Uterine smooth muscle cell (primary cell): ENCODE measurements at places on chromosomes 12 and 14. TPM values are rescaled to one million over a fixed set of nuclear protein-coding genes. Genes with fewer than 3 reads are reported as not detected.

The NELL2 gene
- 0.55 TPM in 1 of 2 replicates, not detected in the other for total RNA-seq

The PTGER2 gene
- 17.5 and 22.9 TPM in 2 replicates for total RNA-seq

The KNTC1 gene
- total RNA-seq, result 29.0 and 87.0 TPM in 2 replicates

The A2ML1 gene
- not detected in 2 replicates for total RNA-seq

The ASCL1 gene
- total RNA-seq, result not detected in 2 replicates

The LYZ gene
- total RNA-seq, result not detected in 2 replicates

The ANKRD52 gene
- 18.0 and 21.7 TPM in 2 replicates for total RNA-seq

The PCED1B gene
- total RNA-seq, result 0.66 and 0.87 TPM in 2 replicates

The SLC39A5 gene
- total RNA-seq, result 1.00 TPM in 1 of 2 replicates, not detected in the other

The CCDC88C gene
- total RNA-seq, result 0.44 and 0.87 TPM in 2 replicates

The ANKRD33 gene
- total RNA-seq, result 0.11 and 0.12 TPM in 2 replicates

The MGST1 gene
- total RNA-seq, result 88.5 and 105 TPM in 2 replicates
